T-helper 1 cell (primary cell): ENCODE measurements at places on chromosomes 4 and X.

GRCh38 chrX:679291-679979 is 48.8 kb downstream of the SHOX start:
- no peak for DNase-seq

GRCh38 chrX:153792368-153792767 is 1.8 kb downstream of the IDH3G start:
- DNase-seq: no peak

GRCh38 chr4:8121292-8122015 is 37.2 kb downstream of the ABLIM2 start:
- DNase-seq: no peak

- DNase-seq: no peak
These were observed 11.8 kb upstream of the MAN2B2 start for GRCh38 chr4:6562931-6563901.

GRCh38 chrX:15758140-15758539 is 20.1 kb downstream of the CA5B start:
- peak; percentile 14 for DNase-seq

DNA sequence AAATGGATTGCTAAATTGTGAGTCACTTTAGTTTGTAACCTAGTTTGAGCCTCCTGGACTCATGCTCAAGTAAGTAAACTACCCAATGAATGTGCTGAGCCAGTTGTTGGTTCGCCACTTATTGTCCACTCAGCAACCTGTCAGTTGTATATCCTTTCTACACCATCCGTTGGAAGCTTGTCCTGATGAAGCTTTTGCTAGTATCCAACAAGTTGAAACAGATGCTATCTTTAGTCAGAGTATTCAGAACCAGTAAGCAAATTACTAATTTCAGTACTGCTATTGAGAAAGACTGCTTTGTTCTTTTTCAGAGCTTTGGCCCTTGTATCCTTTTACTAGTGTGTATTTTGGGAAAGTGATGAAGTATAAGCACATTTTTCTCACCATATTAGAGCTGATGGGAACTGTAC is 4.3 kb upstream of the NAA15 start:
- peak; percentile 38 for DNase-seq

GRCh38 chr4:101670370-101670769 is 120.2 kb upstream of the BANK1 start:
- DNase-seq: no peak

DNA sequence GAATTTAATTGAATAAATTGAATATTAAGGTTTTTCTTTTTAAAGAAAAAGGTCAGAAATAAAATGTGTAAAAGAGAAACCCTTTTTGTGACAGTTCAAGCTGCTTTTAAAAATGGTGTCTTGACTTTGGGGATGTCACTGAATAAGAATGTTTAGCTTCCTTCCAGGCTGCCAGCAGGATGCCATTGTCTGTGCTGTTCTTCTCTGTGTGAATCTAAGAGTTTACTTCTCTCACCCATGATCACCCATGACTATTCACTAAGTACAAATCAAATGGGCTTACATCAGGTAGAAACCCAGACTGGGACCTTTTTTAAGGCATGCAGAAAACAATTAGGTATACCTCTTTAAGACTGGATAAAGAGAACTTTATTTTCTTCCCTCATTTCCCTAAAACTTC is 115.3 kb downstream of the DACH2 start:
- DNase-seq: no peak

DNA sequence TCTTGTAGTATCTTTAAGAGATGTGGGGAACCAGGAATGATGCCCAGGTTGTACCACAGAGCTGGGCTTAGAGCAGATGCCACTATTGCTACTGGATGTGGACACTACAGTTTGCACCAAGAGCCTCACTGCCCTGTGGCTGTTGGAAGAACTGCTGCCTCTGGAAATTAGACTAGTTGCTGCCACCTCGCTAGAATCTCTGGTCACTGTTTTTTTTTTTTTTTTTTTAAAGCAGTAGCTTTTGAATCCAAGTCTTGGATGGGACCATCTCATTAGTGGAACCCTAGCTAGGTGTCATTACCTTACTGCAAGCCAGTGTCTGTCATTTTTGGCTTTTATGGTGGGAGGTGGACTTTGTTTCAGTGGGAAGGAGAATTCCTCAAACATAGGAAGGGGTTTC is 105.5 kb downstream of the ARHGAP10 start:
- no peak for DNase-seq

- DNase-seq: peak; percentile 27
These were observed 37.5 kb downstream of the PGRMC1 start for GRCh38 chrX:119273420-119274192.

- no peak for DNase-seq
These were observed 72.6 kb upstream of the DHX15 start for GRCh38 chr4:24656906-24657305.

DNA sequence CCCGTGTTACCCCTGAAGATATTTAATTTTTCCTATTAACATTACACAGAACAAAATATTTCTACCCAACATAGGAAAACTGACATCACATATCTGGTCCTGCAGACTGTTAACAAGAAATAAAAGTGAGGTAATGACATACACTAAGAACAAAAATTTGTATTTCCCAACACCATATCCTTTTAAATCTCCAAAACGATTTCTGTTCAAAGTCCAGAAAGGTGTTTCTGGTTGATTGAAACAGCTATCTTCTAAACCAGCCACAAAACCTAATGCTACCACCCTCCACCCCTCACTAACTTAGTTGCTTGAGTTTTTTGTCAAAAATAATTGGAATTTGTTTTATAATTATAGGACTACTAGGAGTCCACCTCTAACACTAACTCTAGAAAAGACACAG is 7.1 kb downstream of the ANKRD50 start:
- no peak for DNase-seq

- DNase-seq: no peak
These were observed 13.4 kb upstream of the ETDC start for GRCh38 chrX:135295944-135296305.

DNA sequence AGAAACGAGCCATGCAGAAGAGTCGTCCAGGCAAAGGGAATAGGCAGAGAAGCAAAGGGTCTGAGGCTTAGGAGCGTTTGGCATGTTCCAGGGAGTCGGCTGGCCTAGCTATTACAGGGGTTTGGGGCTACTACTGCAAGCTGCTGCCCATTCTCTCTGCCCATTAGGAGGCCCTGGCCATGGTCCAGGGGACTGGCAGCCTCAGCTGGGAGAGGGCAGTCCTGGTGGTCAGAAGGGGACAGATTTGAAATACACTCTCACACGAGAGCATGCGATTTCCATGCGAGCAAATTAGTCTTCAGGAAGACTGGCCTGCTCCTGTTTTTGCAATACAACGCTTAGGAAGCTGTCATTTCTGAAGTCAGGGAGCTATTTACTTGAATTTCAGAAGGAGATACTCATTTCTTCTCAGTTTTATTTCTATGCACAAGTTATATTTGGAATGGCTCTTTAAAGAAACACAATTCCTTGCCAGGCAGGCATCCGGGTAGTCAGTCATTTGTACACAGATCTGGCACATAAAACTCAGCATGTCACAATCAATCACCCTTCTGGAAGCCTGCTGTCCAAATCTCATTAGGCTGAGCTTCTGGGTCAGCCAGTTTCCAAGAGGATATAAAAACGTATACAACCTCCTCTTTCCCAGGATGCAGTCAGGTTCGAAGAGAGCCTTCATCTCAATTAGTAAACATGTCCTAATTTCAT is 27.0 kb downstream of the PROM1 start:
- DNase-seq: no peak

GRCh38 chrX:148698221-148698620 is 197.8 kb downstream of the AFF2 start:
- DNase-seq: no peak

DNA sequence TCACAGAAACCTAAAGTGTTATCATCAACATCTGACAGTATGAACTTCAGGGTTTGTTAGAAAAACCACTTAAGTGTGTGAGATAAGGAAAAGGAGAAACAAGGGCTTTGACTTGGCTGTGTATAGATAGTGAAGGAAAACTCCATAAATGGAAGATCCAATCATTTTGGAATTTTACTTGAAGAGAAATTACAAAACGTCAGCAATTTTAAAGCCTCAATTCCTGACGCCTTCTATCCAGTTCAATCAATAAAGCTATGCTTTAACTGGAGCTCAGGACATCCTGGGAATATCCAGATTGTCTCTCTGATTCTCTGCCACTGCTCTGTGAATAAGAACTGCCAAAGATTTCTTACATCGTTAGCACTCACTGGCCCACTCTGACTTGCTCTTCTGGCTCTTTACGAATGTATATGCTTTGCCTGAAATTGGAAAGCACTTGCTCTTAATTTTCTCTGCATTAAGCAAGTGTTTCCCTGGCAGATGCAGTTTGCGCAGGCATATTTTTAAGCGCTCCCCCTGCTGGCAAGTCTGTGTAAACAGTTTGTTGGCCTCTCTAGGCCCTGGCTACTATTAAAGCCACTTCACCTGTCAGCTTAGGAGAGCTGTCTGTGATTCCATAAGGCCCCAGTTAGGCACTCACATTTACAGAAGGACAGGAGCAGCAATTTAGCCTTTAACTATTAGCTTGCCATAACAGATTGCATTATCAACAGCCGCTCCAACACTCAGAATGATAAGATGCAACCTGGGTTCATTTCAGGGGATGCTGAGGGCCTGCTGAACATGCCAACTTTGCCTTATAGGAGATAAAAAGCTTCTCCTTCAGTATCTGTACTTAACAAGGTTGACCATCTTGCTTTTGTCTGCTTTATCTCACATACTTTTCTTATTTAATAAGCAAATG is 251.4 kb upstream of the DDX53 start:
- DNase-seq: peak; percentile 3

DNA sequence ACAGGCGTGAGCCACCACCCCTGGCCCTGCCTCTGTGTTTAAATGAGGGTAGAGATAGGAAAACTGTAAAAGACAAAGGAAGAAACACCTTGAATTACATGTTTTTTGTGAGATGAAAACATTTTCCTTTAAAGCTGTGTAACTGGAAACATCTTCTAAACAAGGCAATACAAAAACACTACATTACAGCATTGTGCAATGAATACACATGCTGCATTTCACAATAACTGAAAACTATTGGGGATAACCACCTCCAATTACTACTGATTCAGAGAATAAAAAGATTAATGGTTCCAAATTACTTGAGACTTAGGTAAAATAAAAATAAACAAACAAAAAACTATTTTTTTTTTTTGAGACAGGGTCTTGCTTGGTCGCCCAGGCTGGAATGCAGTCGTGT is 7.6 kb upstream of the OGT start:
- no peak for DNase-seq

GRCh38 chr4:7367864-7368277 is 66.9 kb downstream of the PSAPL1 start:
- no peak for DNase-seq

DNA sequence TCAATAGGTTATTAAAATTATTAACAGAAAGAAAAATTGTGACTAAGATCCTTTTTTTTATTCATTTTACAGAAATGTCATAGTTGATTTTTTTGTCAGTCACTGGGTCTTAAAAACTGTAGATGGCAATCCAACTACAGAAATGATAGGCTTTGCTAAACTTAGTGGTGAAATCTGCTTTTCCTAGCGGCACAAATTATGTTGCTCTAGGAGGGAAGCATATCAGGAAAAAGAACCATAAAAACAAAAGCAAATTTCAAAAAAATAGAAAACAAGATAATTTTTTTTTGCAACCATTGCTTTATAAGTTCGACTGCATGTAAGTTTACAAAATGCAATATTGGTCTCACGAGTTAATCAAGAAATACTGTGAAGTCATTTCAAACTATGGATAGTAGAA is 443.5 kb upstream of the IGFBP7 start:
- no peak for DNase-seq

DNA sequence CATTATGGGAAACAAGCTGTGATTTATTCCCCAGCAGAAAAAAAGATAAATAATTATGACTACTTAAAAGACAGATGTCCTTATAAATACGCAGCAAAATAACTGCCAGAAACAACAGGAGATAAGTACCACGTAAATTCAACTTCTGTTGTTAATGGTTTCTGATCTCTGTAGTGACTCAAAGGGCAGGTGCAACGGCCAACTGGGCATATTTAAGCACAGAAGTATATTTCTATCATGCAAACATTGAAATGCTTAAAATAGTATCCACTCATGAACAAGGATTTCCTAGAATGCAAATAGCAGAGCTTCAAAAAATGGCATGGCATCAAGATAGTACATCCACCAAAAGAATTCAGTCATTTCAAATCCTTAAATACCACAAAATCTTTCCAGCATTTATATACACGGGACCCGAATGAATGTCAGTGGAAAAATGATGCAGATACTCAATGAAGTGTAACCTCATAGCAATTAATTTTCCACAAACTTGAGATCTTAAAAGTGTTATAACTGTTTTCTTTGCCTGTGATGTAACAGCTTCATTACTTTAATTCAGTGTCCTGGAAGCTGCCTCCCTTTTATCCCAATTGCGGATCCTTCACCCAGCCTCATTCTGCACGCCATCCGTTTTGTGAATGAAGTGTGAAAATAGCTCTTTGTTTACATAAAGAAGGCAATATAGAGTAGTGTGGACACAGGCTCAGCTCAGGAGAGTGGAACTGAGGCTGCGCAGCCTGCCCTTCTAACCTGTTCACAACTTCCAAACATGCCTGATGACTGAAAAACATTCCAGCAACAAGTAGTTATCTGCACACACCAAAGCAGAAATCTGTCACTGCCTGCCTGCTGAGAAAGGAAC is 10.2 kb downstream of the PDGFC start:
- no peak for DNase-seq

DNA sequence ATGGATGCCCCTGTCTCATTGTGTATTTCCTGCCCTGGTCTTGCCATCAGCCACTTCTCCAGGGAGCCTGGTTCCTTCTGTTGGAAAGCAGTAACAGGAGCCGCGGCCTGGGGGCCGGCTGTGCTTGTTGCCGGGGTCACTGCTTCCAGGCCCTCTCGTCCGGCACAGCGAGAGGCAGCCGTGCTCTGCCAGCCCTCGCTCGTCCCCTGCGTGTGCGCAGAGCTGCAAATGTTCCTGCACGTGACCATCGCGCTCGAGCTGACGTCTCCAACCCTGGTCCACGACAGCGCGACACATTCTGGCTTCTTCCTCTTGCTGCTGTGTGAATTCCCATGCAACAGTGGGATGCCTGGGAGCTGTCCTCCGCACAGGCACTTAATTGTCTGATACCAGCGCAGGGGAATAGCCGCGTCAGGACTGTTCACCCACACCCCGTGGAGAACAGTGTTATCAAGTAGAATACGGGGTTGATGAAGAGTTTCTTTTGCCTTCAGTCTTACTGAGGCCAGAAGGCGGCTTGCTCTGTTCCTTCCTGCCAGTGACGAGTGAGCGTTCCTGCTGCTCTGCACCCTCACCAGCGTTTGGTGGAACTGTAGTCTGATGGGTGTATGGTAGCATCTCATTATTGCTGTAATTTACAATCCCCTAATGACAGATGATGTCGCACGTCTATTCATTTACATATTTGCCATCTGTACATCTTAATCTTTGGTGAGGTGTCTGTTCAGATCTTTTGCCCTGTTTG is 12.3 kb downstream of the PDE6B start:
- DNase-seq: no peak

DNA sequence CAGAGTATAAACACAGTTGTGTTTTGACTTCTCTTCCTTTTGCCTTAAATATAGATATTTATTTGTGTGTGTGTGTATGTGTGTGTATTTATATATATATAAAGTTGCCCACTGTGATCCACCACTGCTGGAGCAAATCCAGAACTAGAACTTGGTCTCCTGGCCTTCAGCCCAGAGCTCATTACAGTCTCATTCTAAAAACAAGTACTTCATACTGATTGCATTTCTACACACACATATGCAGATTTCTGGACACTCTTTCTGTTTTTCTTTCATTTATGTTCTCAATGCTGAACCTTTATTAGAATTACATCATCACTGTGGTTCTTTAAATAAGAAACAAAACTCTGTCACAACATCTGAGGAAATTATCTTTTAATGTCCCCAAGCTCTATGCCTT is 381 bp downstream of the TXK start:
- DNase-seq: no peak

GRCh38 chrX:19190902-19191301 is 68.6 kb upstream of the ADGRG2 start:
- no peak for DNase-seq
